Dermis blood vessel endothelial cell (primary cell): ENCODE measurements at places on chromosomes 12 and 14.

- DNase-seq: no peak
These were observed 69.9 kb downstream of the RPS29 start for GRCh38 chr14:49516286-49516685.

- no peak for DNase-seq
These were observed 375.5 kb downstream of the BCL11B start for GRCh38 chr14:98896449-98896848.

GRCh38 chr14:24178399-24179178 lies 6.7 kb downstream of the REC8 start:
- DNase-seq: no peak

- peak; percentile 87 for DNase-seq
These were observed 9.0 kb upstream of the MLEC start for GRCh38 chr12:120677765-120678473.

DNA sequence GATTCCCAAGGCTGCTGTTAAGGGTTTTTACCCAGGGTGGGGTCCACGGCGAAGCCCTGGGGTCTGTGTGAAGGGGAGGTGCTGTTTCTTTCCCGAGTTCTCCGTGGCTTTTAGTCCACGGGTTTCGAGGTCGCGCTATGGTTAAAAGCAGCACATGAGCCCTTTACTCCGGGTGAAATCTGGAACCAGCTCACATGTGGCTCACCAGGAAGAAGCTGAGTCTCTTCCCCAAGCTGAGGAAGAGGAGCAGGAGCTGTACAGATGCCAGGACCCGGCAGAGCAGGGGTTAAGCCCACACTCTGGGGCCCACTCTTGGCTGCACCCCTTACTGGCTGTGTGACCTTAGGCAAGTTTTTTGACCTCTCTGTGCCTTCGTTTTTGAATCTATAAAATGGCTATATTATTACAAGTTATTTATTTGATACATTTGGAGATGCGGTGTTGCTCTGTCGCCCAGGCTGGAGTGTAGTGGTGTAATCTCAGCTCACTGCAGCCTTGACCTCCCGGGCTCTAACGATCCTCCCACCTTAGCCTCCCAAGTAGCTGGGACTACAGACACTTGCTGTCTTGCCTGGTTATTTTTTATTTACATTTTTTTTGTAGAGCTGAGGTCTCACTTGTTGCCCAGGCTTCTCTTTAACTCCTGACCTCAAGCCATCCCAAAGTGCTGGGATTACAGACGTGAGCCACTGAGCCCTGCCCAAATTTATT lies 266.3 kb downstream of the AACS start:
- no peak for DNase-seq

DNA sequence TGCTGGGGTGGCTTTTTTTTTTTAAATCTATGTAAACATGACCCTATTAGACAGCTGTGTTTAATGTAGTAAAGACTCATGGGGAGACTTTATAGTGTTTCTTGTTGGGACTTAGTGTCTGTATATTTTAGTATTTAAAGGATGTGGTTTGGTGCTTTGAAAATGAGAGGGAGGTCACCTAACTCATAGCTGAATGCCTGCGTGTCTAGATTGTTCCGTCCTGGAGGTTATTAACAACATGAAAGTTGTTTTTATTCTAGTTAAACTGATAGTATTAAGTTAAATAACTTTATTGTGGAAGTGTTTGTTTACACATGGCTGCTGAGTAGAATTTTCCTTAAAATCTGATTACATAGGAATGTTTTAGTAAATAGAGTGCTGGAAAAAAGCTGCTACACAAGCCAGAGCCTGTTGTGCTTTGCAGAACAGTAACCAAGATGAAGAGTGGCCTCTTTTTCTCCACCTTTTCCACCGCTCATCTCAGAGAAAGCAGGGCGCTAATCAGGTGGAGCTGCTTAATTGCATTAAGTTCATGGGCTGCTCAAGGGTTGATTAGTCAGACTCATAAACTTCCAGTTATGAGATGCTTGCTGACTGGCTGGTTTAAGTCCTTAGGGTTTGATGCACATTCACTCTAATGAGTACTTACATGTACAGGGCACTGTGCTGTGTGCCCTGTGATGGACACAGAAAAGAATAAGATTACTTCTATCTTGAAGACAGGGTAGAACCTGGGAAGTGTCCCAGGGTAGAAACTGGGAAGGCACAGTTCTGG lies 62.7 kb downstream of the FBXO34 start:
- no peak for DNase-seq
